Activated T-cell treated with anti-CD3 and anti-CD28 coated beads for 48 hours (primary cell): ENCODE measurements at places on chromosomes 12 and 14.

DNA sequence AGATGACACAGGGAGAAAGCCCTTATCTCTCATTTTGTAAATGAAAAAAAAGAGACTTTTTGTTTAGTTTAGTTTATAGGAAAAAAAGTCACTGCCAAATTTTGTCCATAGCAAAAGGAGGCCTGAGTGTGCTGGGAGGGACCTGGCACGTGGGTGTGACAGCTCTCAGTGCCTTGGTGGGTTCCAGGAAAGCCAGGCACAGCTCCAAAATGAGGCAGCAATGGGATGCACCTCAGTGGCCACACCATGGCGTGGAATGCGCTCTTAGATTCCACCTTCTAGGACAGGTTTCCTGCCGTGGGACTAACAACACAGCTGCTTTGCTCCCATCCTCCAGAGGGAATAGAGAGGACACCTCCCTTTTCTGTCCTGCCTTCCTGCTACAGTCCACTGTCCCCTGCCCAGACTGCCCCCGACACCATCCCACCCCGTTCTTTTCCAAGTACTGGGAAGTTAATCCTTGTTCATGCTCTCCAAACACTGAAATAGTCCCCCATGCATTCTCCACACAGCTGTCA lies 207.6 kb downstream of the EMP1 start:
- DNase-seq, result no peak

DNA sequence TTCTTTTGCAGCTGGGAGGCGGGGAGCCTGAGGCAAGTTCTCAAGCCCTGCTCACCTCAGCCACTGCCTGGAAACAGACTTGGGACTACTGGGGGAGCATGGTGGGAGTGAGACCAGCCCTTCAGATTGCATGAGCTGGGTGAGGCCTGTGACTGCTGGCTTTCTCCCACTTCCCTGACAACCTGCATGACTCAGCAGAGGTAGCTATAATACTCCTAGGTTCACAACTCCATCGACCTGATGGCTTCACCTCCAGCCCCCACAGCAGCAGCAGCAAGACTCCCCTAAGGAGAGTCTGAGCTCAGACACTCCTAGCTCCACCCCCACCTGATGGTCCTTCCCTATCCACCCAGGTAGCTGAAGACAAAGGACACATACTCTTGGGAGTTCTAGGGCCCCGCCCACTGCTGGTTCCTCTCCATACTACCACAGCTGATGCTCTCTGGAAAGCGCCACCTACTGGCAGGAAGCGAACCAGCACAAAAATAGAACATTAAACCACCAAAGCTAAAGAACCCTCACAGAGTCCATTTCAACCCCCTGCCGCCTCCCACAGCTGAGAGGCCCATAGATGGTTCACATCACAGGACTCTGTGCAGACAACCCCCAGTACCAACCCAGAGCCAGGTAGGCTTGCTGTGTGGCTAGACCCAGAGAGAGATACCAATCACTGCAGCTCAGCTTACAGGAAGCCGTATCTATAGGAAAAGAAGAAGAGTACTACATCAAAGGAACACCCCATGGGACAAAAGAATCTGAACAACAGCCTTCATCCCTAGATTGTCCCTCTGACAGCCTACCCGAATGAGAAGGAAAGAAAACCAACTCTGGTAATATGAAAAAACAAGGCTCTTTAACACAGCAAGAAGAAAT lies 68.7 kb downstream of the RPAP3 start:
- peak; percentile 44 for DNase-seq

- no peak for DNase-seq
Measured at GRCh38 chr12:82996168-82996812, 309.6 kb downstream of the TMTC2 start.

GRCh38 chr14:39368261-39368959 lies 63.8 kb downstream of the FBXO33 start:
- peak; percentile 10 for DNase-seq

DNA sequence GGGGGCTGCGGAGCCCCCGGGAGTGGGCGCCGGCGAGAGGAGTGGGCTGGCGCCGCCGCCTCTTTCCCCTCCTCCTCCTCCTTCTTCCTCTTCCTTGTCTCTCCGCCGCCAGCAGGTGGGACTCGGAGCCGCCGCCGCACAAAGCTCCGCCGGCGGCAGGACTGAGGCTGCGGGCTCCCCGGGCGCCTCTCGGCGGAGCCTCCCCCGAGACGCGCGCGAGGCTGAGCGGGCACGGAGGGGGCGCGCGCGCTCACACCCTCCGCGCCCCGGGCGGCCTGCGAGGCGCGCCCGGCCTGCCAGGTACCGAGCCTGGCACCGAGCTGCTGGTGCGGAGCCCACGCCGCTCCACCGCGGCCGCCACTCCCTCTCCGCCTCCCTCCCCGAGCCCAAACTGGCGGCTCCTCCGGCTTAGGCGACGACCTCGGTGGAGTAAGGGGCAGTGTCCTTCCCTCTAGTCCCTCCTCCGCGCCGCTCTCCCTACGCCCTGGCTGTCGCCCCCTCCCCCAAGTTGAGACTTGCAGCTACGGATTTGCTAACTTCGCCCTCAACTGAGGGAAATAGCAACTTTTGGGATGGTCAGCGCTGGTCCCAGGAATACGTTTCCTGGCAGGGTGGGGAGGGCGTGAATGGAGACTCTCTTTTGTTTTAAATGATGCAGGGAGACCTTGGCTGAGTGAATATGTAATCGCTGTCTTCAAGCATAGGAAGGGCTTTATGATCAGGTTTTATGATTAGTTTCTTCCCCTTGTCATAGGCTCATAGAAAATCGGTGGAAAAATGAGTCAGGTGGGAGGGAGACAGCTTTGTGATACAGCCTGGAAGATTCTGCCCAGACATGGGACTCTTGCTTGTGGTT lies 199.5 kb upstream of the CAND1 start:
- peak; percentile 39 for DNase-seq

- no peak for DNase-seq
Measured at GRCh38 chr14:58151133-58152013, 640 bp downstream of the ARMH4 start.
